ENCODE measurements at places on chromosomes 12 and 14.

DNA sequence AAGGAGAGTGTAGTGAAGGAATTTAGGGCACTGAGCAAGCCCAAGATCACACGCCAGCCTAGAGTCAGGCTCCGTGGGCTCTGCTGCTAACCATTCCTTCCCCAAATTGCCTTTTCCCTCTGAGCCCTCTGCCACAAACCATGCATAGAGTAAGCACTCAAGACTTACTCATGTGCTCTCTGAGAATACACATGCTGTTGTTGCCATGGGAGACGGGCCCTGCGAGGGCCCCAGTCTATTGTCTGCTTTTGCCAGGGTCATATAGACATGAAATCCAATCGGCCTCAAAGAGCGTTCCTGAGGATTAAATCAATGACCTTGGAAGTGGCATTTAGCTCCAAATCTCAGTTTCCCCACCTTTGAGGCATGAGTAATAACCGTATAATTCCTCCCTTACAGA lies 48.7 kb upstream of the WSCD2 start:
- no peak for DNase-seq

GRCh38 chr14:75127903-75128595 lies 1.2 kb upstream of the NEK9 start:
- DNase-seq = no peak

GRCh38 chr14:29587761-29588470 lies 339.7 kb downstream of the PRKD1 start:
- no peak for DNase-seq

GRCh38 chr12:98352218-98352811 lies 163.1 kb upstream of the TMPO start:
- DNase-seq = no peak

- DNase-seq = no peak
These were observed 4.6 kb downstream of the BTG1 start for GRCh38 chr12:92140896-92141536.

GRCh38 chr14:78904094-78904493 lies 733.9 kb downstream of the NRXN3 start:
- DNase-seq = no peak

- no peak for DNase-seq
These were observed 573.8 kb upstream of the TBX3 start for GRCh38 chr12:115257791-115258190.

DNA sequence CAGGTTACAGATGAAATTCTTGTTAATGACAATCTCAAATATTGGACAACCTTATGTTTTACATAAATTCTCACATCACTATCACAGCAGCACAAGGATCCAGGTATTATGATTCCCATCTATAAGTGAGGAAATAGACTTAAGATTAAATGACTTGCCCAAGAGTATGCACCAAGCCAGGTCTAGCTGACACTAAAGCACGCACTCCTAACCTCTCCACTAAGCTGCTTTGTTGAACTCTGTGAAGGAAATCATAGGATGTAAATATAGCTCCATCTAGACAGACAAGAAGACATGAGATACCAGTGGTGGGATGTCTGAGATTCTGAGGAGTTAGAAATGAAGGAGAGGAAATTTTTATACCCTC lies 87.9 kb downstream of the PHLDA1 start:
- DNase-seq = no peak

DNA sequence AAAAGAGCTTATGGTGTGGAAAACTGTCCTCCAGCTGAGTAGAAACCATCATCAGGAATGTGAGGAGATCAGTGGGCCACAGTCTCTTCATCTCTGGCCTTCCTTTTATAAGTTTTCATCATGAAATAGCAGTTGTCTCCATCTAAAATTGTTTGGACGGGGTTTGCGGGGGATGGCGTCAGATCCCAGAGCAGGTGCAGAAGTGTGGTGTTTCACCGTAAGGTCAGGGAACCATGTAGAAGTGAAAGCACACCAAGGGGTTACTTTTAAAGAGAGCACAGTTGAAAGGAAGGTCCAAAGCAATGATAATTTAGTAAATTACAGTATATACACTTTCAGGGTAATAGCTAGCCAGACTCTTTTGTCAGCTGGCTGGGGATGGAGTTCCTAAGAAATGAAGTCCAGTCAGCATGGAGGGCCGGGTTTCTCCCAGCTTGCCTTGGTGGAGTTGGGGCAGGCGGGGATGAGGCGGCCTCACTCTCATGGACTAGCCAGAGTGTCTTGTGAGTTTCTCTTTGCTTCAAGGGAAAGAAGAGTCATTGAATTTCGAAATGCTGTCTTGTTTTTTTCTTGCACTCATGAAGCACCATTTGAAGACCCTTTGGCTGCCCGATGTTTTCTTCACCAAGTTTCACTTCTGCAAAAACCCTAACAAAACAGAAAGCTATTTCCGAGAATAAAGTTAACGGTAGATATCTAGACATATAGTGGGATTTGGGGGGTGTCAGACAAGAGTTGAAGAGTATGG lies 100.6 kb downstream of the ETV6 start:
- DNase-seq = no peak

DNA sequence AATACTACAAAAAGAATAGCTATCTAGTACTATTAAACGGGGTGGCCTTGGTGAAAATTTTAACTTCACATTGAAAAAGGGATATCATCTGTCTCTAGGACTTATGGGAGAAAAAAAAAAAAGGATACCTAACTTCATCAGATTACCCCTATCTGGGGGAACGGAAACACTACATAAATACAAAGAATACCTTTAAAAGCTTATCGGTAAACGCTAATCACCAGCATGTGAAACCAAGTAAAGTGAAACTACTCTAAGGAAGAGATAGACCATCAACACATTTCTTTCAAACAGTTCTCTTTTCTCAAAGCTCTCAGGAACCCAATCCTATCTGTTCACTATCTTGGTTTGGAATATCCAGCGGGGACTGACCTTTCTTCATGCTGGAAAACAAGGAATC lies 3.5 kb downstream of the KICS2 start:
- no peak for DNase-seq

GRCh38 chr14:74613211-74613914 lies 1.3 kb upstream of the LTBP2 start:
- DNase-seq = no peak

DNA sequence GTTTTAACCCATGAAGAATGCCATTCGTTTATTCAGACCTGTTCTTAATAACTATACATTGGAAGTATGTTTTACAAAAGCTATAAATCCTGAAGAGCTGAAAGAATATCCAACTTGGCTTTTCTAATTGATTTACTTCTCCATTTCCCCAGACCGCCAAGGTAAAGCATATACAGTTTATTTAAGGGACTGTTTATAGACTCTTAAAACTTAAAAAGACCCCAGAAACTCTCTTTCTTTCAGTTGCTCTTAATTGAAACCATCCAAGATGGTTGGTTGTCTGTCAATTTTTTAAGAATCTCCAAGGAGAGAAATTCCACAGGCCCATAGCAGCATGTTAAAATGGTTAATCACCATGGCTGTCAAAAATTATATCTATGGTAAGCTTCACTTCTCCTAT lies 8.8 kb downstream of the IGF1 start:
- DNase-seq = no peak

GRCh38 chr14:38505221-38505972 lies 249.5 kb upstream of the CLEC14A start:
- no peak for DNase-seq

DNA sequence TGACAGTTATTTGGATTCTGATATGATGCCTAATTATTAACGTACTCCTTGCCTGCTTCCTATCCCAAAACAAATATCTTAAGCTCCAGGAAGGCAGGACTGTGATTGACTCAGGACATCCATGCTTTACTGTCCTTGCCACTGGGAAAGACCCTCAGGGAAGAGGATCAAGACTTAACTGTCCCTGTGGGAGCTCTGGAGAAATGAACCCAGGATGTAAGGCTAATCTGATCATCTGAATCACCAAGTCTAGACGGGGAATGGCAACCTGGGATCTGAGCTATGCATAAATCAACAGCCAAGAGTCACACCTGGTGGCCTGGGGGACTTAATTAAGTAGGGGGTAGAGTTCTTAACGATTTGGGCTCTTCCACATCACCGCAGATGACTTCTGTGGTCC lies 153.2 kb upstream of the BCL2L14 start:
- no peak for DNase-seq

DNA sequence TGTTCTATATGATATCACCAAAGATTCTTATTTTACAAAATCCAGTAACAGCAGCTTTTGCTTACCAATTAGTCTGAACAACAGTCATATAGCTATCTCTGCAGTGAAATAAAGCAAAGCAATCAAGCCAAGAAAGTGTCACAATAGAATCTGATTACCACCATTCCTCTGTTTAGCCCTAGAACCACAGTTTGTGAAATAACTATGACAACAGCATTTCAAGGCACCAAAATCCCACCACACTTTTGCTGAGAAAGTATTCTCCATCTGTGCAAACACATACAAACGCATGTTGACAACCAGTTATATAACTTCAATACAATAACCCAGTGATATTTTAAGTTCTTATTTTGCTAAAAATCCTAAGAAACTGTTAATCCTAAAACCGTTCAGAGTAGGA lies 7.4 kb downstream of the PPP1R13B start:
- DNase-seq = no peak

DNA sequence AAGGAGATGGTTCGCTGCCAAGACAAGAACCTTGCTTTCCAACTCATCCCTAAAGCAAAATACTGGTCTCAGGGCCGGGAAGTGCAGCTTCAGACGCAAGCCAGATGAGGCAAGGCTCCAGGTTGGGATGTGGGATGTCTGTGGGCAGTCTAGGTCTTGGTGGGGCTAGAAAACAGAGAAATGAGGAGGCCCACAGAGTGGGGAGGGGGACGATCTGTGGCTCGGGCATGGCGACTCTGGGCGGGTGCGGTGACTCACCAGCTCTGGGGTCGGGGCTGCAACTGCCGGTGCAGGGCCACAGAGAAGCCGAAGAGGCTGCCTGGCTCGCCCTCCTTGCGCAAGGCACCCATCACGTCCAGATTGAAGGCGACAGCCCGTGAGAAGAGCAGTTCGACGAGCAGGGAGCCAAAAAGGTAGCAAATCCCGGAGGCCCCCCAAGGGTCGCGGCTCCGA lies 459 bp downstream of the ITGA7 start:
- DNase-seq = no peak

DNA sequence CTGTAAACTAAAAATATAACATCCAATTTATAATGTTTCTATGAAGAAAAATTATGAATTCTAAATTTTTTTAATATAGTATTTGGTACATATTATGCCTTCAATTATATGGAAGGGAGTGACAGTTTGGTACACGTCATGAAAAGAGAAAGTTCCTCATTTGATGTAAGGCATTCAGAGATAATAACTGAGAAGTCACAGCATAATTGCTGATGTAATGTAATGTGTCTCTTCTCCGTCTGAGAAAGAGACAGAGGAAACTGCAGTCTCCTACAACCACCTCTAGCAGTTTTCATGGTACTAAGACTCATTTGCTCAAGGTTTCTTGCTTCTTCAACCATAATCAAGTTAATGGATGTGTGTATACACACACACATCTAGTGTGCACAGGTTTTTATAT lies 2.3 kb upstream of the CD69 start:
- DNase-seq = no peak

GRCh38 chr14:99930420-99931274 lies 134.6 kb upstream of the EVL start:
- no peak for DNase-seq

- DNase-seq = no peak
These were observed 40.0 kb upstream of the NAP1L1 start for GRCh38 chr12:76124456-76124855.

- DNase-seq = no peak
These were observed 310.9 kb upstream of the DIO3 start for GRCh38 chr14:101250336-101250947.

DNA sequence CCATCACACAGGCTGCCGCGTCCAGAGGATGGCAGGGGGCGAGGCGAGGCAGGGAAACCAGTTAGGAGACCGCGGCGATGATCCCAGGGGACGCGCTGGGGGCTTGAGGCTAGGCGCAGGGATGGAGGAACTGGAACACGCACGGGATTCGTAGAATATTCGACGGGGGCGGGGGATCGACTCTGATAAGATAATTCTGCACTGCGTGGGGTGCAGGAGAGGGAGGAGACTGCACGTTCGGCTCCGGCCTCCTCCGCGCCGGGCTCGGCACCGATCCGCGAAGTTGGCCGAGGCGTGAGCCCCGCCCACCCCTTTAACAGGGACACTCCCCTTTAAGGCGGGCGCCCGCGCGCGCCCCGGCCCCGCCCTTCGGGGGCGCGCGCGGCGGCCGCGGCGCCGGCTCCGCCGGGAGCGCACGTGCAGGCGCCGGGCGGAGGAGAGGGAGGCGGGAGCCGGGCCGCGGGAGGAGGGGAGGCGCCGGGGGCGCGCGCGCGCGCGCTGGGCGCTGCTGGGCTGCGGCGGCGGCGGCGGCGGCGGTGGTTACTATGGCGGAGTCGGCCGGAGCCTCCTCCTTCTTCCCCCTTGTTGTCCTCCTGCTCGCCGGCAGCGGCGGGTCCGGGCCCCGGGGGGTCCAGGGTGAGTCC lies at the start of gene ACVR1B:
ACVR1B (plus strand) TSS at position 501 of the 644 bp plus-strand sequence; CDS start at position 546, 45 bp downstream.
- DNase-seq = peak; percentile 90

DNA sequence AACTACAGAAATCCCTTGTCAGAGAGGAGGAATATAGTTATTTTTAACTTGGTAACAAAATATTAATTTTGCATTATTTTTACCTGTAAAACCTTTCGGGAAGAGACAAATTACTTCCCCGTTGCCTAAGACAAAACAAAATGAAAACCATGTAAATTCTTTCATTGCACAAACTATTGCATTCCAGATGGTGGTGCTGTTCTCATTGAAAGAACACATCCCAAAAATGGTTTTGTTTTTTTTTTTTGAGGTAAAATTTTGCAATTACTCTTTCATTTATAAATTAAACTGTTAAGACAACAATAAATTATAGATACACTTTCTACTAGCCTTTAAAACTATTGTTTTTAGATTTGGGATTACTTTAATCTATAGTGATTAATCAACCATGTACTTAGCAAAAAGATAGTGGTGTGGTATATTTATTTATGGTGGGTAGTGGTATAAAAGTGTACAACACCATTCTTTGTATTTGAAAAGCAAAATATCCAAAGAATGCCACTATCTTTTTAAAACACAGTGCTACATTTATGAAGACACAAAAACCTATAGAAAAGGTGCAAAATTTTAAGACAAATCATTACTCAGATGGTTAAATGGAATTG lies 115.5 kb downstream of the SLC38A1 start:
- no peak for DNase-seq

DNA sequence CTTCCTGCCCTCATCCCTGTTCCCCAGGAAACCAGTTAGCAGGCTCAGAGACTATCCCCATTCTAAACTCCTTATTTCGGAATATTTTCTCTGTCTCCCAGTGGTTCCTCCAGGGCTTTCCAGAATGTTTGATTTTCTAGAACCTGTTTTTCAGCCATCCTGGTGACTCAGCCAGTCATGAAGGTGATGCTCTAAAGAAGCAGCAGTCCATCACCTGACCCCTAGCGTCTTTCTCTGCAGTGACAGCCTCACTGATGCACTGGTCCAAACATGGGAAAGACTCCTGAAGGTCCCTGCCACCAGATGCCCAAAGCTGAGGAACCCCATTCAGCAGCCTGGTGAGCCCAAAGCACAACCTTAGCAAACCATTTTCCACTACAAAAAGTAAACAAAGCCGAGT lies 212.6 kb downstream of the PHETA1 start:
- DNase-seq = no peak

GRCh38 chr14:78313499-78313898 lies 143.3 kb downstream of the NRXN3 start:
- DNase-seq = no peak

GRCh38 chr12:67074072-67074471 lies 195.1 kb upstream of the CAND1 start:
- no peak for DNase-seq

GRCh38 chr14:99272899-99273765 lies 1.1 kb upstream of the BCL11B start:
- no peak for DNase-seq

Data from dorsolateral prefrontal cortex (tissue), 122 donors.